Activated T-cell treated with anti-CD3 and anti-CD28 coated beads for 1 hour (primary cell): ENCODE measurements at places on chromosomes 13 and 19.

DNA sequence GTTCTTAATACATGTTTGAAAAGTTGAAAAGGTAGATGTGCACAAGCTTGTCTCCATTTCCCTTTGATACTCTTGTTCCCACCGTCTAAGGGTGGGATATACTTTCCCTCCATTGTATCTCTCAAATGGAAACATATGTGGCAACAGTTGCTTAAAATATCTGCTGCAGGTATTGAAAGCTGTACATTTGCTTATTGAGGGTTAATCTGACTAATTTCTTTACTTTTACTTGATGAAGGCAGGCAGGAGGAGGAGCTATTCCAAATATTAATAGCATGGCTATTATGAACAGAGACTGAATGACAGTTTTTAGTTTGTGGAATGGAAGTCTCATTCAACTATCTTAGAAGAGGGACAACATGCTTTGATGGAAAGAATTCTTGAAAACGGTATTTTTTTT is 103.8 kb downstream of the SLC10A2 start:
- no peak for DNase-seq

DNA sequence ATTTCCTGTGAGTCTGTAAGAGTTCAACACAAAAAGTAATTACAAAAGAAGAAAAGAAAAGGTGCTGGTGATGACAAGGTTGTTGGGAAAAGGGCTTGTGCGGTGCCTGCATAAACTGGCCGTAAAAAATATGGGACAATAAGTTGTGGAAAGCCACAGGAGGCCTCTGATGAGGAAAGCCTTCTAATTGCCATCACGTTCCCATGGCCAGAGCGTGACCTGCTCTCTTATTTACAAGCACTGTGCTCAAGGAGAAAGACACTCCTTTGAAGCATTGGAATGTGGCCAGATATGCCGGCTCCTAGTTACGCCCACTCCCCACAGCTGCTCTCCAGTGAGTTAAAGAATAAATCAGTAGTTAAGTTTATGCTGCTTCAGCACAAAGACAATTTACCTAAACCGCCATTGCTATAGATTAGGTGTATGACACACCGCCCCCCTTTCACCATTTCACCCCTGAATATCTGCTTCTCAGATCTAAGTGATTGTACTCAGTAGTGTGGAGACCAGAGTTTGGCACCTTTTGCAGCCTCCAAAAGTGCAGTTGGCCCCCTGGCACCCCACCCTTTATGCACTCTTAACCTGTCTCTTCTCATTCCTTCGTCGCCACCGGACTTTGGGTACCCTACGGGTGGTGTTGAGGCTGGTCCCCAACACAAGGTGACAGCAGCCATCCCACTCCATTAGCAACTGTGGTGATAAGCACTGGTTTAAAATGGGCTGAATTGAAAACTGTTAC is 8.1 kb upstream of the PGLYRP1 start:
- DNase-seq: no peak

DNA sequence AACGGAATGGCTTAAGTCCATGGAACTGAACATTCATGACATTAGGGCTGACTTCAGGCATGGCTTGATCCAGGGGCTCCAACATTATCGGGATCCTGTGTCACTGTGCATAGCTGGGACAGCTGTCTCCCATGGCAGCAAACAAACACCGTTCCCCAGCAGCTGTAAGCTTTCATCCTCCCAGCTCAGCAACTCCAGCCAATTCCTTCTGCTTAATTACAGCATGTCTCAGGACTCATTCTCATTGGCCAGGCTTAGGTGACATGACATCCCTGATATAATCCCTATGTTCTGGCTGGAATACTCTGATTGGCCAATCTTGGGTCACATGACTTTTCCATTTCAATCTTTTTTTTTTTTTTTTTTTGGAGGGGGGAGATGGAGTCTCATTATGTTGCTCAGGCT is 10.9 kb upstream of the TLE5 start:
- DNase-seq: no peak

- no peak for DNase-seq
Observed at GRCh38 chr13:50016444-50016843, 1.2 kb downstream of the KCNRG start.

GRCh38 chr19:37511186-37511585 is 4.4 kb downstream of the ZNF793 start:
- no peak for DNase-seq

GRCh38 chr13:39411511-39411910 is 191.5 kb downstream of the LHFPL6 start:
- no peak for DNase-seq

- no peak for DNase-seq
Observed at GRCh38 chr13:34152409-34152808, 334.5 kb downstream of the RFC3 start.

- no peak for DNase-seq
Observed at GRCh38 chr13:34139660-34140227, 321.8 kb downstream of the RFC3 start.

DNA sequence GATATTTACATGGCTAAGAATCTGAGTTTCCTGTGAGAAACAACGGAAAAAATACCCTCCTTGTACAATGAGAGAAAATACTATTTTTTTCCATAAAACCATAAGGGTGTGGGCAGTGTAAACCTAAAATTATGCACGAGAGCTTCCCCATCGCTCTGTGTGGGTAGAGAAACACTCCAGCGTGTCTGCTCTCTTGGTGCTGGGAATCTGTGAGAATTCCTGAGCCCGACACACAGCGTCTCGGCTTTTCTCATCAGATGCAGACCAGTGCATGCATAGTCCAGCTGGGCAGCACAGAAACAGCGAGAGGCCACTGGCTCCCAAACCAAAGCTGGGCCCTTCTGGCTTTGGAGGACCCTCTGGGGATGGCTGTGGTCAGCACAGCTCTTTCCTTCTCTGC is 12.0 kb downstream of the PLPP2 start:
- DNase-seq: no peak

DNA sequence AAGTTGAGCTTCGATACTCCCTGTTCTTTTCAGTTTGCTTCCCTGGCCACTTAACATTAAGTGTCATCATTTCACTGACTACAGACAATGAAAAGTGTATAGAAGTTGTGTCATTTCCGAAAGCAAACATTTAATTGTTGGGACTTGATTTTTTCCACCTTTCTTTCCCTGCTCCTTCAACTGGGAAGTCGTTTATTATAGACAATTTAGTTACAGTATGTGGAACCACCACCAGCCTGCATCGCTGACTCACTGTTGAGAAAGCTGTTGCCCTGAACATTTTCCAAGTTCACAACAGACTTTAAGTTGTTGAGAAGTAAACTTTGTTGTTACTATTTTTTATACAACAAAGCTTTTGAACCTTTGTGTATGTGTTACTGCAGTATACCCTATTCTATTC is 788.4 kb upstream of the PRR20A start:
- DNase-seq: no peak

DNA sequence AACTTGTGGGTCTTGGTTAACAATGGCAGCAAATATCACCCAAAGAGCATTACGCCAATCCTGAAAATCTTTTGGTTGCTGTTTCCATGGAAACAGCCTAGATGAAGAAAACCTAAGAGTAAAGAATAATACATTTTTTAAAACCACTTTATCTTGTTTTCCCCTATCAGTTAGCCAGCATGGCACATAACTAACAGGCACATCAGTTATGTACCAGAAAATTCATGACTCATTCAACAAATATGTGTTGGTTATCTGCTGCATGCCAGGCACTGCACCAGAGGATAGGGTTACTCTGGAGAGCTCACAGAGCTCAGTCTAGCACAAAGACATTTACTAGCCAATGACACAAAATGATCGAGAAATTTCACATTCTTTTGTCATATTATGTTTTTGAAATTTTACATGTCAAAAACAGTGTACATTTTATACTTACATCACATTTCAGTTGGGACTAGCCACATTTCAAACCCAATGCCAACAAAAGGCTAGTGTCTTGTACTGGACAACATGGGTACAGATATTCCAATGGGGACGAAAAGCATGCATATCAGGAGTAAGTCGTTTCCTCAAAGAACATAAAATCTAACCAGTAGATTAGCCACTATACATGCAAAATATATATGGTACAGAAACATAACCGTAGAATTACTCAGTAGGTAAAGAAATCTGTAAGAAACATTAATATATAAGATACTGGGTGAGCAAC is 20.3 kb downstream of the LNX2 start:
- no peak for DNase-seq

DNA sequence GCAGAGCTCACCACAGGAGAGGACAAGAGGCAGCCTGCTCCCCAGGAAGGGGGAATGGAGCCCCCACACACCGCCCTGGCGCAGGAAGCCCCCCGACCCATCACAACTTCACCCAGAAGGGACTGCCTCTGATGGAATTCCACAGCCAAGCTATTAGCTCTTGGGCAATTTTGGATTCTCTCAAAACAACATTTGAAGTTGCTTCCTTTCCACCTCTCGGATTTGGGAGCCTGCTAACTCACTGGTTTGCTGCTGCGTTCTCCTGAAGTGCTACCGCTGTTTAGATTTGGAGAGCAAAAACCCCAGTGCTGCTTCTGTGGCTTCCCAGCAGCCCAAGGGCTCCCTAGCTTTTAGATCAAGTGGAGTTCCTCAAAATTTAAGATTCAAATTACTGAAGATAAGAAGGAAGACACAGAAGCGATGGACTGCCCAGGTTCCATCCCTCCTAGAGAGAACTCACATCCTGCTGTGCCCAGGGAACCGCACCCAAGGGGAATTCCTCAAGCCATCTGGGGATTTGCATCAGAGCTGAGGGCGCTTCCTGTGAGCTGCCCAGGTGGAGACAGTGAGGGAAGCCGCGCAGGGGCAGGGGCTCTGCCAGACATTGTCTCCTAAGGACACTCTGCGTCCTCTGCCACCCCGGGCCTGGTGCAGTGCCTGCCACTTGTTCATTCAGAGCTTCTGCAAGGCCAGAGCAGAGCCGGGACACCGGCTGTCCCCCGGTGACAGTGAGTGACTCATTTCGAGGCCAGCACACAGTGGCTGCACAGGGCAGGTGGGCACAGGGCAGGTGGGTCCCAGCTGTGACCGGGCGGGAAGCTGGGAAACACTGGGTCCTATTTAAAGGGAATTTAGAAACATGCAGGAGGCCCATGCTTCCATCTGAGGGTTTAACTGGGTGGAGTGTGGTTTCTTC is 45.5 kb downstream of the COL4A1 start:
- DNase-seq: no peak

DNA sequence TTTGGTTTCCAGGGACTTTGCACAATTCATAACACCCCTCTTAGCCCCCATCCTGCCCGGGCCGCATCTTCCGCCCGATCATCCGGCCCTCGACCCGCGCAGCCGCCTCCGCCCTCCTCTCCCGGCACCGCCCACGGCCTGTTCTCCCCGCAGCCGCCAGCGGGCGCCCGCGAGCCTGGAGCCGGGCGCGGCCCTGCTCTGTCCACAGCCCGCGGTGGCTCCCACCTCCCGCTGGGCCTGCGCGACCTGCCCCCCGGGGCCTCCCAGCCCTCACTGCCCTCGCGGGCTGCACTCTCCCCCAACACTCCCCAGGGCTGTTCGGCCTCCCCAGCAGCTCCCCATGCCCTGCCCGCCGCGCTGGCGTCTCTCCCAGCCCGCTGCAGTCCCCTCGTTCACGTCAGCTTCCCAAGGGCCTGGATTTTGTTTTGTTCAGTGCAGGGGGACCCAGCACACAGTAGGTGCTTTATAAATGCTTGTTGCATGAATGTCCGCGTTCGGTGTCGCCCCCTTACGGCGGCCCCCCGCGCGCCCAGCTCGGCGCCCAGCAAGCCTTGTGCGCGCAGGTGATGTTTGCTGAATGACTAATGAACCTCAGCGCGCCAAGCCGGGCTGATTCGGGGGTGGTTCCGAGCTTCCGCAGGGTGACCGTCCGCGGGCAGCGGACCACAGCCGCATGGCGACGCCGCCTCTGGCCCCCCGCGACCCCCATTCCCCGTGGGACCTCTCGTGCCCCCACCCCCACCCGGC is 4.6 kb upstream of the APC2 start:
- peak; percentile 68 for DNase-seq

- DNase-seq: no peak
Observed at GRCh38 chr19:7788933-7789323, 25.9 kb downstream of the CLEC4M start.

- no peak for DNase-seq
Observed at GRCh38 chr19:19083413-19084178, 19.8 kb downstream of the SLC25A42 start.

GRCh38 chr13:35496006-35496405 is 19.5 kb upstream of the MAB21L1 start:
- DNase-seq: no peak

DNA sequence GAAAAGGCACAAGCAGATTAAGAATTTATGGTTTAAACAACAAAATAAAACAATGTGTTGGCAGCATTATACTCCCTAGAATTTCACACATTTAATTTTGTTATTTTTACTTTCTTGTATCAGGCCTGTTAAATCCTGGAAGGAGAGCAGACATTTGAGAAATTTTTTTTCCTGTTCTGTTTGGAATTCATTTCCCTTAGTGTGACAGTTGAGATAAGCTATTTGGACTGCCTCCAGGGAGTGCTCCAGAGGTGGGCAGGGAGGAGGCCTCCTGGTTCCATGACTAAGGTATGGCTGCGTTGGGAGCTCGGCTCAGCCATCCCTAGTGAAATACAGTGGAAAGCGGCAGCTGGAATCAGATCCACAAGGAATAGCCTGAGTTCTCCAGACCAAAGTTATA is 185.7 kb downstream of the KCNRG start:
- DNase-seq: no peak
